GM12892 (cell line): ENCODE measurements at places on chromosomes 3 and 15.

GRCh38 chr3:74314696-74315095 is 299.8 kb downstream of the CNTN3 start:
- no peak for DNase-seq

- peak; percentile 5 for DNase-seq
Measured at GRCh38 chr15:97234851-97235610, 725.5 kb upstream of the ARRDC4 start.

DNA sequence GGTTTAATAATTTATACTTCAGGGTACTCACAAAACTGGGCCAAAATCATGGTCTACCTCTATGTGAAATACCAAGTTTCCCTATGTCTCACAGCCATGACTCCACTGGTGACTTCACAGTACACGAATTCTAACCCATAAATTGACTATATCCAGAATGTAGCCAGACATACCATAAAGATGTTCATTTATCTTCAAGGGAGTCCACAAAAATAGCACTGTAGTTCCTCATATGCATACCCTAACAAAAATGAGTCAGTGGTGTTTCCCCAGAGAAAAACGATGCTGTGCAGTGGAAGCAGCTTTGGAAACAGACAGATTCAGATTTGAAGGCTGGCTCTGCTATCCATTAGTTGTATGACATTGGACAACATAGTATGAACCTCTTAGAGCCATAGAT is 438.8 kb downstream of the FHIT start:
- DNase-seq, result no peak

GRCh38 chr3:45151100-45151499 is 4.9 kb upstream of the CDCP1 start:
- DNase-seq, result no peak

DNA sequence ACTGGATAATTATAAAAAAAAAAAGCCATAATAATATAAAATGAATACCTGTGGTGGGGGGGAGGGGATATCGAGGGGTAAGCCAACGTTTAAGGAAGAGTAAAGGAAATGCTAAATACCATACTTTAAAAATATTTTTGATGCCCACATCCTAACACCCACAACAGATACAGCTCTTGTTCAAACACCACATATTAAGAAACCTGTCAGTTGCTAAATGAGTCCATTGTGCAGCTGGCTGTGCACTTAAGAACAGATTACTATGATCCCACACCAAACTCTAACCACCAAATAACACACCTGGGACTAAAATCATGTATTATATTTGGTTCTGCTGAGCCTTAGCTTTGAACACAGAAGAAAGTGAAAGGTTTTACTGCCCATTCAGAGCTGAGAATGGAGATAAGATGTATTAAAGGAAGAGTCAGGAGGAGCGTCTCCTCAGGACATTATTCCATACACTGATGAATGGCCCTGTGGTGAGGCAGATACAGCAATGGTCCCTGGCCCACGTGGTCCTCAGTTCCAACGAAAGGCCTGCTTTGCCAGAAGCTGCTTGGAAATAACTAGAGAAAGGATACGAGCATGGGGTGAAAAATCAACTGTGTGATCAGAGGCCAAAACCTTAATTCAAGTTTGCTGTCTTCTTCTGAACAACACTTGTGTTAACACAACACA is 515.4 kb downstream of the FOXP1 start:
- no peak for DNase-seq

DNA sequence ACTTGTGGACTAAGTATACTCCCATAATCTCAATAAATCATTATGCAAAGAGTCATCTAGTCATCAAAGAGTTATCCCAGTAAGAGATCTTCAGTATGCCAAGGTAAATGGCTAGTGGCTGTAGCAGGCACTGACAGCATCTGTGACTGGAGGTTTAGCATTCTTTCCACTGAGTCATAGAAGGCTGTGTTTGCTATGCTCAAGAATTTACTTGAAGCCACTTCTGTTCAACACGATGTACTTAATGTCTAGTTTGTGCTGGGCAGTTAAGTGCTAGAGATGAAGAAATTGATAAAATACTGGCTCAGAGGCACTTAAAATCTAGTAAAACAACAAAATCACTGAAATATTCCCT is 13.0 kb downstream of the ZBED2 start:
- DNase-seq, result no peak

GRCh38 chr15:70470556-70471191 is 292.7 kb downstream of the UACA start:
- no peak for DNase-seq

DNA sequence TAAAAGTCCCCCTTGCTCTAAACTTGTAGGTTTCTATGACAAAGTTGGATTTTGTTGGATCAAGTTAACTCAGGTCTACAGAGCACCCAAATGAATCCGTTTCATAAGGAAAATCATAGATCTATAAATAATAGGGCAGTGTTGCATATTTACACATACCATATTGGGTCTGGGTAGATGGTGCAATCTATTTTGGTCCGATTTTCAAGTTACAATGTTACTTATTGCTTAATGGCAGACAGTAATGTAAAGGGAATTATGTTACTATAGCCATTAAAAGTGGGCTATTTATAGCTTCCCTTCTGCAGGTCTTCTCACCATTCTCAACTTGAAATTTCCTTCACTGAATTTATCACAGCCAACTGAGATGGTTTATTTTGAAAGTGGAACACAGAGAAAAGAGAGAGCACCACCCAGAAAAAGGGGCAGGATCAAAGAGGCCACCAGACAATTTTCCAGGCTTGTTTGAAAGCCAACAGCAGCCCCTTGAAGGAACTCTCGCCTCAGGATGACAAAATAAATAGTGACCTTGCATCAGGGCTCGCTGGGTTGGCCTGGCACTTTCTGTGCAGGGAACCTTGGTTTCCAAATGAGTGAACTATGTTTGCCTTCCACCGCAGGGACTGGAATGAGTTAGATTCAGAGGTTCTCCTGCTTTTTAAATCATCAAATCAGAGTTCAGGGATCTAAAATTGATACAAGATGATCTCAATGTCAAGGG is 260.2 kb upstream of the HES1 start:
- no peak for DNase-seq

DNA sequence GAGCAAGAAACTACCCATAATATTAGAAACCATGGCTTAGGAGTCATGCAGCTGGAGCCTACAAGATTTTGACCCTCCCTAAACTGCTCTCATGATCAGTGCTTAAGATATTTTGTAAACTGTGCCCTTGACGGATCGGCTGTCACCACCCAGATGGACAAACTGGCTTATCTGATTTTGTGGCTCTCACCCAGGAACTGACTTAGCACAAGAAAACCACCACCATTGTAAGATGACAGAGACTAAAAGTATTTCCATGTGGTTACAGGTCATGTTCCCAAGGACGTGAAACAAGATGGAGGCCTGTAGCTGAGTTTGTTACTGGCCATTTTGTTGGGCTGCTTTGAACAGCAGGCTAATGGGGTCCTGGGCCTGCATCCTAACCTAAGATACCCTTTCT is 940.9 kb downstream of the OTOL1 start:
- DNase-seq, result no peak

DNA sequence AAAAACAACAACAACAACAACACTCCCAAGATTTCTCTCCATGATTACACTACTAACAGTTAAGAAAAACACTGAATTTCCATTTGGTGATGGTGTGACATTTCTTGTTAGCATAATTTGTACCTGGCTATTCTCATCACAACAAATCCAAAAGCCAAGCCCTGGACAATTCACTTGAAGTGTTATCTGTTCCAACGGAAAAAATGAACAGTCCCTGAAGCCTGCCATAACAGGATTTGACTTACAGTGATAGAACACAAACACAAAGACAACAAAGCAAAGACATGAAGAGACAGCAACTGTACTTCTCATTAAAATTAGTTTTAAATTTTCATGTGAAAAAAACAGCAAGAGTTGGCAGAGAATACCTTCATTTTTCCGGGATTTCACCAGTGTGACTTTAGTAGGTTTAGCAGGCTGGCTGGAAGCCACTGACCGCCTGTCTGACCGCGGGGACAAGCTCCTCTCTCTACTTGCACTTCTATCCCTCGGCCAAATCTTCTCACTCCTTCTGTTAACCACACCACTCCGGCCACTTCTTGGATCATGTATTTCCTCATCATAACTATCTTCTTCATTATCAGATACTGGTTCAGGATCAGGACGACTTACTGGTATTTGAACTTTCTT is 56.3 kb downstream of the TJP1 start:
- no peak for DNase-seq

DNA sequence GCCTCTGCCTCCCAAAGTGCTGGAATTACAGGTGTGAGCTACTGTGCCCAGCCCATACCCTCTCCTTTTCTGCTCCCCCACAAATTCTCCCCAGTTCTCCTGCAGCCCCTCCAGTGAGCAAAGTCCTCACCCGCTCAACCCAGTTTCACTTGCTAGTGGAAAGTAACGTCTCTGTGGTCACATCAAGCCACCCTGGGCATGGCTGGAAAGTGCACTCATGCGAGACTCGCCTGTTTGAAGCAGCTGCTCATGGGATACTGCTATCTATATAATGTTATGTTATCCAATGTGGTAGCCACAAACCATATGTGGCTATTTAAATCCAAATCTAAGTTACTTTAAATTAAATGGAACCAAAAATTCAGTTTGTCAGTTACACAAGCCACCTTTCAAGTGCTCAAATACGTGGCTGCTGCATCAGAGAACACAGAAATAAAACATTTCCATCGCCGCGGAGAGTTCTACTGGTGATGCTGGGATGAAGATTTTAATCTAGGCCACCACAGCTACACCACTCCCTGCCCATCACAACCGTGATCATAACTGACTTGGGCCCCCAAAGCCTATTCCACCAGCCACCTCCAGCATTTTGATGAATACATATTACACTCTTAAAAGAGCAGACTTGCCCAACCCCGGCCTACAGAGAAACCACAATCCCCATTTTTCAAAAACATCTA is 119.4 kb downstream of the LIPC start:
- DNase-seq, result no peak

DNA sequence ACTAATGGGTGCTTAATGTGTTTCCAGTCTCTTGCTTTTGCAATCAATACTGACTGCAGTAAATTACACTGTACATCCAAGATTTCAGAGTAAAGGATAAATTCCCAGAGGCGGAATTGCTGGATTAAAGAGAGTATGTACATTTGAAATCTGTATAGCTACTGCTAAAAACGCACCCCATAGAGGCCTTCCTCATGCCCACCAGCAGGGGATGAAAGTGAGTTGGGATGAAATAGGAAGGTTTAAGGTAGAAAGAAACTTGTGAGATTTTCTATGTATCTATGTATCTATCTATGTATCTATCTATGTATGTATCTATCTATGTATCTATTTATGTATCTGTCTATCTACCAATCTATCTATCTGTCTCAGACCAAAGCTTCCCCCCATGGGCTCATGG is 28.4 kb downstream of the TMEM44 start:
- DNase-seq, result no peak

- DNase-seq, result no peak
Measured at GRCh38 chr15:36251450-36251849, 328.0 kb upstream of the CDIN1 start.

DNA sequence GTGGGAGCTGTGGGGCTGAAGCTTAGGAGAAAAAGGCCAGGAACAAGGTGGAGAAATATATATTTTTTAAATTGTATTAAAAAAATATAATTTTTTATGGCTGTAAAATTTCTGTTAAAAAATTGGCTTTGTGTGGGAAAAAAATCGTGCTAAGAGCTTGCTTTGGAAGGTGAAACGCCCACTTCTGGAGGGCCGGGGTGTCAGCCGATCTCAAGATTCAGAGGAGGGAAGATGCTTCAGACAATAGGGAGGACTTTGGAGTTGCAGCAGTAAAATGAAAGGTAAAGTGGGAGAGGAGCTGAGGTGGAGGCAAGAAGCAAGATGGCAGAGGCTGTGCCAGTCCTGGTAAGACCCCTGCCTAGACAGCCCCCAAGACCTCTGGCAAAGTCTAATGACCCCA is 45.9 kb upstream of the BLM start:
- no peak for DNase-seq

- DNase-seq, result no peak
Measured at GRCh38 chr3:183375787-183376186, 52.6 kb downstream of the MCF2L2 start.

DNA sequence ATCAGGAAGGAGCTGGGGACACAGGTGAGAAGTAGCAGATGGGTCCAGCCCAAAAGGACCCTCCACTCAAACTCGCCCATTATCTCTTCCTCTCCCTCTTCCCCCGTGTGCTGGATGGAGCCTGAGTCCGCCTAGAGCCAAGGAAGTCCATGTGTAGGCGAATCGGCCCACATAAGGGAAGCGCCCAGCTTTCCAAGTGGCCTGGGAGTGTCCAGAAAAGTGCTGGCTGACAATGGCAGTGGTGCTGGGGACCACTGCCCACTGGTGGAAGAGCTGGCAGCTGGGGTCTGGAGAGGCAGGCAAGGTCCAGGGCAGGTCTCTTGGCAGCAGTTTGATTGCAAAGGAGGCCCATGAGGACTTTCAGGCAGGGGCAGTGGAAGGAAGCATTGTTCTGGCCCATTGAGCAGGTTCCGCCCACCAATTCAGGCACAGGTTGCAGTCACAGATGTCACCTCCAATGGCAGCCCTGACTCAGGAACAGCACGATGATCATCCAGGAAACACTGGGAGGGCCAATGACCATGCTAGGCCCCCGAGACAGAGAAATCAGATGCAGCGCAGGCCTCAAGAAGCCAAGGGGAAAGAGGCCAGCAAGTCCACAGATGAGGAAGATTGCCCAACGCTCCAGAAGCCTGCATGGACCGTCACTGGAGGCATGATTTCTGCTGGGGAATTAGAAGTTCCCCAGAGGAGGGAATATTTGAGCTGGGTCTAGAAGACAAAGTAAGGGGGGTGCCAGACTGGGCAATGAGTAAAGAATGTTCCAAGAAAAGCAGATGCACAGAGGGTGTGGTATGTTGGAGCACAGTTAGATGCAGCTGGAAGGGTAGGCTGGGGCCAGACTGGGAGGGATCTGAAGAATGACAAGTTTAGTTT is 3.0 kb downstream of the MFGE8 start:
- DNase-seq, result no peak

- DNase-seq, result no peak
Measured at GRCh38 chr3:10869460-10869859, 53.4 kb downstream of the SLC6A11 start.

GRCh38 chr3:196141866-196142201 is 59.9 kb upstream of the TFRC start:
- DNase-seq, result no peak

GRCh38 chr3:26807272-26807671 is 184.7 kb downstream of the LRRC3B start:
- DNase-seq, result no peak

- no peak for DNase-seq
Measured at GRCh38 chr3:30510596-30510995, 95.8 kb upstream of the TGFBR2 start.

DNA sequence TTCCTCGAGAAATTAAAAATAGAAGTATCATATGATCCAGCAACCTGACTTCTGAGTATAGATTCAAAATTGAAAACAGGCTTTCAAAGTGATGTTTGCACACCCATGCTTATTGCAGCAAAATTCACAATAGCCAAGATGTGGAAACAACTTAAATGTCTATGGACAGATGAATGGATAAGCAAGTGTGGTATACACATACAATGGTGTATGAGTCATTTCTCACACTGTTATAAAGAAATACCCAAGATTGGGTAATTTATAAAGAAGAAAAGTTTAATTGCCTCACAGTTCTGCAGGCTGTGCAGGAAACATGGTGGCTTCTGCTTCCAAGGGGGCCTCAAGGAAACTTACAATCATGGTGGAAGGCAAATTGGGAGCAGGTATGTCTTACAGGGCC is 100.8 kb downstream of the KLF13 start:
- DNase-seq, result no peak
